ENCODE measurements at places on chromosomes 1 and 21. TPM values are rescaled to one million over a fixed set of nuclear protein-coding genes. Genes with fewer than 3 reads are reported as not detected.

HCRTR1 gene
- total RNA-seq, result not detected

DNA sequence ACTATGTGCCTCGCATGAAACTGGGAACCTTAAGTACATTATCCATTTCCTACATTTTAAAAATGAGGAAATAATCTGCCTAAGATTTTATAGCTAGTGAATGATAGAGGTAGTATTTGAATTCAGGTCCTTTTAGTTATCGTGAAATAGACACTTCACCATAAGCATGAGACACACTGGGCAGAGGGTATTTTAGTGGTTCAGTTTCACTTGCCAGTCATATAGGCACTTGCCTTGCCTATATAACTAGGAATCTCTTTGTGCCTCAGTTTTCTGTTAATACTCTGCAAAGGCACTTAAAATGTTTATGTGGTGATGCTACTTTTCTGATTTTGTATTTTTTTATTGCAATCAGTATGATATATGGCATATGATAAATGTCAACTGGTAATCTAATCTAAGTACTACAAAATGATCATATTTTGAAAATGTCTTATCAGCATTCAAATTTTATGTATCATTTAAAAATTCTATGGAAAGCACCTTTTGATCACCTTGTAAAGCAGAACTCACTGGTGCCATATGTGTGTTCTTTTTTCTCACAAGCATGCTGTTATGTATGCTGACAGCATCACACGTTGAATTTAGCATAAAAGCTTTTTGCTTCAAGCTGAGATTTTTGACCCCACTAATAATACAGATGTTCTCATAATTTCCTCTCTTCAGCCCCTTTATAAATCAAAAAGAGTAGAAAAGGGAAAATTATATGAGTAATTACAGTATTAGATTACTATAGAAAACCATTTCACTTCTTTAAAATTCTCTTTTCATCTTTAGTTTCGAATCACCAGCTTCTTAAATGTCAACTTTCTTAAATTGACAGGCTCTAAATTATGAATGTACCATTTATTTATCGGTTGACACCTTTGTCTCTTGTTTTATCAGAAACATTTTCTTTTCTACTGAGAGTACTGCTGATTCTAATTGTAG is 52.6 kb downstream of the RPS6KC1 start:
- DNase-seq, result no peak

AKNAD1 gene
- not detected for total RNA-seq

PLA2G2E gene
- total RNA-seq, result not detected

KCNE1 gene
- total RNA-seq, result 5.7 TPM

ST3GAL3 gene
- 34.3 TPM for total RNA-seq

SERPINC1 gene
- 3.7 TPM for total RNA-seq

TPTE gene
- not detected for total RNA-seq

ARHGEF16 gene
- total RNA-seq, result not detected

DNA sequence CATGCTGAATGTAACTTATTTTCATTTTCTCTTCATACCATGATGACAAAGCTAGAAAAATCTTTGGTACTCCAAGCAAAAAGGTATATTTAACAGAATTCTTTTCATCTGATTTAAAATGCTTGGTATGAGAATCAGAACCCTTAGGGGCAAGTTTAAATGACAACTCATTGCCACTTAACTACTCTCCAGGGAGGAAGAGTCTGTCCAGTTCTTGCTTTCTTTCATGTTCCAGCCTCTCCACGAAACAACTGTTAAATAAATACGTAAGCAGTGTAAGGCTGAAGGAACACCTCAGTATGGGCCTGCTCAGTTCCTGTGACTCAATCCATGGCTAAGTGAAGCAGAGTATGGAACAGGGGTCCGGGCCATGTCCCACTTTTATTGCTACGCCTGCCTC is 1.6 kb downstream of the LCE2A start:
- no peak for DNase-seq

DNA sequence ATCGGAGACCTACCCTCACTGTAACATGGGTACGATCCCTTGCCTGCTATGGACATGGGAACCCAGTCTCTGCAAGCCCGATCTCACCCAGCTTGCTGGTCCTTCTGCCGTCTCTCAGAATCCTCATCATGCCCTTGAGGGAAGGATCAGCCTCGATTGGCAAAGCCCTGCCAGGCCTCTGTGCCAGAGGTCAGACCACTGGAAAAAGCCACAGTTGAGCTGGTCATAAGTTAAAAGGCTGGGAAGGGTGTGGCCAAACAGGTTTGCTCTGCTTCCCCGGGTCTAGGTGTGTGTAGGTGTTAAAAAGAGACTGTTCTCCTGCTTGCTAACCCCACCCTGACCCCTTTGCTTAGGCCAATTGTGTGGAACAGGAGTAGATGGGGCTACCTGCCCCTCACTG is 19.5 kb upstream of the PADI3 start:
- DNase-seq, result no peak

DNA sequence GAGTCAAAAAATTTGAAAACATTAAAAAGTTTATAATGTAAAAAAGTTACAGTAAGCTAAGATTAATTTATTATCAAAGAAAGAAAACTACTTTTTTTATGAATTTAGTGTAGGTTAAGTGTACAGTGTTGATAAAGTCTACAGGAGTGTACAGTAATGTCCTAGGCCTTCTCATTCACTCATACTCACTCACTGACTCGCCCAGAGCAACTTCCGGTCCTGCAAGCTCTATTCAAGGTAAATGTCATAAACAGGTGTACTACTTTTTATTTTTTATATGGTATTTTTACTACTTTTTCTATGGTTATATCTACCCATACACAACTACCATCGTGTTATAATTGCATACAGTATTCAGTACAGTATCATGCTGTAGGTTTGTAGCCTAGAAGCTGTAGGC is 49.6 kb downstream of the TBX19 start:
- no peak for DNase-seq

RNU1-3 gene
- under 0.01 TPM for total RNA-seq

DNA sequence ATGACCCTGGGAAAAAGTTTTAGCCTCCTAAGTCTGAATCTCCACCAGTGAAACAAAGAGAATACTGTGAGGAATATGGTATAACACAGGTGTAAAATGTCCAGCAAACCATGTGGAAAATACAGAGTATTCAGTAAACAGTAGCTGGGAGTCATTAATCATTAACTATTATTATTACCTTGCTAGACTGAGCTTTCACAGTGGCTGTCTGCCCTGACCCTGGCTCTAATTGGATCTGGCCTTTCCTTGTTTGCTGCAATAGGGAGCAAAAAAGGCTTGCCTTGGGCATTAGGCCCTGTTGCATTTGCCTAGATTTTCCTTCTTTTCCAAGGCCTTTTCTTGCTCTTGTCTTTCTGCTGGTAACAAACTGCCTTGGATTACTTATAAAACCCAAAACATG is 179.1 kb upstream of the BEND5 start:
- no peak for DNase-seq

DNA sequence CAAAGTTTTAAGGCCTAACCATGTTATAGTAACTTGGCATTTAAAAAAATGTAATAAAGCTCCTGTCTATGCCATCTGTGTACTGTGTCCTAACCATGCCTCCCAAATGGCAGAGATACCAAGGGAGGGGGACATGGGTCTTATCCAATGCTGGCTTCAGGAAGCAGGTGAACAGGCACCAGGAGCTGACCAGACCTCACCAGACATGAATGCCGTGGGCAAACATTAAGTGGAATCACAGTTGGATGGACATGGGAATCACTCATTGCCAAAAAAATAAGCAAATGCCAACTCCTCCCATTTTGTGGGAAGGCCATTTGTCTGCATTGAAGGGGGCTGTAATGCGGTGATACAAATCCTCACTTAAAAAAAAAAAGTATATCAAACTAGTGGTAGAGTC is 22.9 kb downstream of the PROX1 start:
- DNase-seq, result no peak

DNA sequence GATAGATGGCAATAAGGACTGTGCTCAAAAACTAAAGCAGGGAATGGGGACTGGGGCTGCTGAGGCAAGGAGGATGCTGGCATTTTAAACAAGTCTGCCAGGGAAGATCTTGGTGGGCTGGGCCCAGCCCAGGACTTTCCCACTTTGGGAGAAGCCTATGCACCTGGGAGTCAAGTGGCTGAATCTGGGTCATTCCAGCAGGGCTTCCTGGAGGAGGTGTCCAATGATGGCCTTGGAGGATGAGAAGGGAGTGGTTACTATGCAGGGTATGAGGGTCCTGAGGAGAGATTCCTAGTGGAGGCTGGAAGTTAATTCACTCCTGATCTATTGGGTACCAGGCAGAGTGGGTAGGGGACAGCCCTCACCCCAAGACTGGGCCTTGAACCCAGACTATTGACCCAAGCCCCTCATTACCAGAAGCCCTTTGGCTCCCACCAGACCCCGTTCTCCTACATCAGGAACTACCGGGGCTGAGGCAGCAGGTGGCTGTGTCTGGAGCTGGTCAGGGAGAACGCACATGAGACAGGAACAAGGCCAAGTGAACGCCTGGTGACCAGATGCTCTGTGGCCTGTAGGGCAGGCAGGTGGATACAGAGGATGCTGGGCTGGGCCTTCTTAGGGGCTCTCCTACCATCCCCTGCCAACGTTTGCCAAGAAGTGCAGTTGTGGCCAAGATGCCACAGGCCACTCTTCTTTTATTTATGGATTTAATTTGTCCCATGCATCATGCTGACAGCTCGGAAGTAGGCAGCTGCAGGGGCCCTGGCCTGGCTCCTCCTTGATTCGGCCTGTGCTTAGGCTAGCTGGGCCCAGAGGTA is 18.3 kb upstream of the LRP8 start:
- peak; percentile 41 for DNase-seq

DNA sequence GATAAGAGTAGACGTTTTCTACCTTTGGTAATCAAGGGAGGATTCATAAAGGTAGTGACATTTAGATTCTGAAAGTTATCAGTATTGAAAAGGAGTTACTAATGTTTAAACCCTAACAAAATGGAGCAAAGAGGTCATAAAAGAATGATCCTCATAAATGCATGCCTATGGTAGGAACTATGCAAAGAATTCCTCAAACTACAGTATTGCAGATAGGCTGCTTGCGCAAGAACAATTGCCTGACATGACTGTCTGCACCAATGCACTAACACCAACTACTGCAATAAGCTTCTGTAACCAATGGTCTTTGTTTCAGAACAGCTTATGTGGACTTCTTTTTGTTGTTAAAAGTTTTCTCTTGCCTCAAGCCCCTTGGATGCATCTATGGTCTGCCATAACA is 597.3 kb upstream of the ADGRL4 start:
- DNase-seq, result no peak

- no peak for DNase-seq
Observed at GRCh38 chr1:46057781-46058180, 74.6 kb downstream of the PIK3R3 start.

DNA sequence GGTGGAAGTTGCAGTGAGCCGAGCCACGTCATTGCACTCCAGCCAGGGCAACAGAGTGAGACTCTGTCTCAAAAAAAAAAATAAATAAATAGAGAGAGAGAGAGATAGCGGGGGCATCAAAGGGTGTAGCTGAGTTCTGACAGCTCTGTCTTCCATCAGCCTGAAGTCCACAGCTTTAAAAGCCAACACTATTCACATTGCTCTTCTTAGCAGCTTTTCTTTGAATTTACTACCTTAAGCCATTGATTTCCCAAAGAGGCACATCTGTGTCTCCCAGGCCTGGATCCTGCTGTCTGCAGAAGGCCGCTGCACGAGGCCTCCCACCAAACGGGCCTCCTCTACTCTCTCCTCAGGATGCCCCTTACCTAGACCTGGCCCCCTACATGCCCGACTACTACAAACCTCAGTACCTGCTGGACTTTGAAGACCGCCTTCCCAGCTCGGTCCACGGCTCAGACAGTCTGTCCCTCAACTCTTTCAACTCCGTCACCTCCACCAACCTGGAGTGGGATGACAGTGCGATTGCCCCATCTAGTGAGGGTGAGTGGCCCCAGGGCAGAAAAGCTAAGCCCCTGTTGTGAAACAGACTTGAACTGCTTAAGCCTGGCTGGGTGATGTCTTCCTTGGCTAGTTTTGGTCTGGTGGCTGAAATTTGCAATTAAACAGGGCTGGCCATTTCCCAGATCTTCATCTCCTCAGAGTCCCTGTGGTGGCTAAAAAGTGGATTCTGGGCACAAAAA is 16.5 kb upstream of the SLC25A34 start:
- no peak for DNase-seq

- no peak for DNase-seq
Observed at GRCh38 chr21:41620982-41621381, 113.0 kb upstream of the TMPRSS2 start.

PLA2G2A gene
- total RNA-seq, result 761 TPM

- no peak for DNase-seq
Observed at GRCh38 chr1:46168477-46168876, 6.4 kb upstream of the TSPAN1 start.

CRP gene
- 3.8 TPM for total RNA-seq

DNA sequence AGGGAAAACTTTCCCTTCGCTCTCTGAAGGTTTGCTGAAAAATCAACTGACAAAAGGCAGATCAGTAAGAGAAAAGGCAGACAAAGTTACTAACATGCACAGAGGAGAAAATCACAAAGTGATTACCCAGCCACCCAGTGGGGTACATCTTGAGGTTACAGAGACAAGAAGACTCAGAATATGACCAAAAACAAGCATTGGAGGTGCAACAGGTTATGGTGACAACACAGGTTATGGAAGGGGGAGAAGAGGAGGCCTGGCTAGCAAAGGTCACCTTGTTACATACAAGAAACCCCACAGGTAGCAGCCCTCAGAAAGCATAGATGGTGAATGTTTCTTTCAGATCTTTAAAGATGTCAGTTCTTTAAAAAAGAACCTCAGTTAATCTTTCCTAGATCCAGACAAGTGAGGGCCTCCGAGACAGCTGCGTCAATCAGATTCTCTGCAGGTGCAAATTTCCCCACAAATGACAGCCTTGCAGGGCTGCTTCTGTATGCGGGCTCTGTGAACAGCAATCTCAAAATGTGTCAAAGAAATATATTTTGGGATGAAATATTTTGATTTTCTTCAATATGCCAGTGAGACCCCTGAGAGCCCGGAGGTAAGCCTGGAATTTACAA is 207.6 kb upstream of the RAB4A start:
- DNase-seq, result no peak

- DNase-seq, result no peak
Observed at GRCh38 chr1:210132582-210132981, 100.0 kb upstream of the SERTAD4 start.

TRIM63 gene
- not detected for total RNA-seq

DNA sequence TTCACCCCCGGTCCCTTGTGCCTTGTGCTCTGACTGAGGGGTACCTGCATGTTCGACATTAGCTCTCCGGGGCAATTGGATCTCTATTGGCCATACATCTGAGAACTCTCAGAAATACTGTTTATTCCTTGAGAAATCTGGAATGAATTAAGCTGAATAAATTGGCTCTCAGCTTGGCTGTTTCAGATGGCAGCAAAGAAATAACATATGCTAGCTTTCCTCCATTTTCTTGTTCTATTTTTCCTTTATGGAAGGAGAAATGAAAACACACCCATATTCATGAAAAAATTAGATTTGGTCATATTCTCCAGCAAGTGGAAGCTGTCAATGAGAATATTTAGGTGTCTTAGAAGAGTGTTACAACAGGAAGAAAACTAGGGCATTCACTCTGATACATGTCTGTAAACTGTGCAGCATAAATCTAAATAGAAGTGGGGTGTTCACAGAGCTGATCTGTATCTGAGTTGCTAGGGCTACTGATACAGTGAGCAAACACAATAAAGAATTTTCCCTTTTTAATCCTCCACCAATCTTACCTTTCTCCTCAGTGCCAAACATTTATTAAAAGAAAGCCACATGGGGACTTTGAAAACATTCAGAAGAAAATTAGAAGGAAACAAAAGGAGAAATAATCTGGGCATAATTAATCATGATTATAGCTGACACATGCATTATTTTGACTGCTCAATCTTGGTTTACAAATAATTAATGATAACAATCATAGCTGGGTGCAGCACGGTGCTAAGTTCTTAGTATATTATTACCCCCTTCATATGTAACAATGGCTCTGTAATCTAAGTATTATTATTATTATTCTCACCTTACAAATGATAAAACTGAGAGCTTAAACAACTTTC is 671.9 kb upstream of the USP24 start:
- DNase-seq, result no peak

Data from ascending aorta (tissue), 2 donors.